LHCN-M2 (cell line): ENCODE measurements at places on chromosomes 12 and 14. TPM values are rescaled to one million over a fixed set of nuclear protein-coding genes. Genes with fewer than 3 reads are reported as not detected.
A peak's percentile ranks its signal among the peaks of the same experiment; 100 is the strongest.

MIP gene
- not detected in 2 replicates for total RNA-seq

DNA sequence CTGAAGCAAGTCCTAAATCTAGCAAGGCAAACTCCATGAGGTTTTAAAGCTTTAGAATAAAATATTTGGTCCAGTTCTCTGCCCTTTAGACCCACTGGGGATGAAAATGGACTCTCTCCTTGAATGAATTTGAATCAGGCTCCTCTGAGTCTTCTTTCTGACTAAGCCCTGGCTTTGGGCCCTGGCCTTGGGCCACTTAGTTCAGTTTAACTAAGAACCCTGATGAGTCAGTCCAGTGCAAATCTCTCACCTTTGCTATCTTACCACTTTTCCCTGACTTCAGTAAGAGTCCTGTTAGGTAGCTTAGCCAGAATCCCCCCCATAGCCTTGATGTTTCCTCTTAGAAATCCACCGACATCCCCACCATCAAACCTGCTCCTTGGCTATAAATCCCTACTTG lies 427.5 kb downstream of the SNAPC1 start:
- DNase-seq = no peak

TAS2R7 gene
- 0.32 TPM in 1 of 2 replicates, not detected in the other for total RNA-seq

ARHGEF25 gene
- 13.8 and 14.6 TPM in 2 replicates for total RNA-seq

CKB gene
- 17.7 and 46.7 TPM in 2 replicates for total RNA-seq

- DNase-seq = peak; percentile 63
Observed at GRCh38 chr14:81313775-81314429, 86.2 kb downstream of the STON2 start.

DNA sequence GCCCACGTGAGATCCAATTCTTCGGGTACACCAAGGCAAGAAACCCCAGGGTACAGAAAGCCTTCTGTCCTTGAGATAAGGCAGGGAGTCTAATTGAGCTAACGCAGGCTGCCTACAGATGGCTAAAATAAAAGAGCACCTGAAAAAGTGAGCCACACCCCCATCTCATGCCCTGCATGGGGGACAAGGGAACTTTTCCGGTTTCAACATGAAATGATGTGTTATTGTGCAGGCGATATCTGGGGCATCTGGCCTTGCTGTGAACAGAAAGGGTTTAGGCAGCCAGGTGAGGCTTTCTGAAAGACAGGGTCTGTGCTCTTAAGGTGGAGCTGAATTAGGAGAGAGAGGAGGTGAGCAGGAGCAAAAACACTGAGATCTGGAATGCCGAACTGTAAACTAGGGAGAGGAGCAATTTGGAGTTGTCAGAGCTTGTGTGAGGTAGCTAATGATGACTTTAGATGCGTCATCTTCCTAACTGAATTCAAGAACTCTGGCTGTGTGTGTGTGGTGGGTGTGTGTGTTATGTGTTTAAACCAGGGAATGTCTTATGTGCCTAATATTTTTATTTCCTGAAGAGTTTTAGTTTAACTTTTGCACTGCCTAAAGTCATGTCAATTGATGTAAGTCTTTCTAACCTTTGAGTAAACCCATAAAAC lies 20.1 kb upstream of the LDHB start:
- no peak for DNase-seq

DNA sequence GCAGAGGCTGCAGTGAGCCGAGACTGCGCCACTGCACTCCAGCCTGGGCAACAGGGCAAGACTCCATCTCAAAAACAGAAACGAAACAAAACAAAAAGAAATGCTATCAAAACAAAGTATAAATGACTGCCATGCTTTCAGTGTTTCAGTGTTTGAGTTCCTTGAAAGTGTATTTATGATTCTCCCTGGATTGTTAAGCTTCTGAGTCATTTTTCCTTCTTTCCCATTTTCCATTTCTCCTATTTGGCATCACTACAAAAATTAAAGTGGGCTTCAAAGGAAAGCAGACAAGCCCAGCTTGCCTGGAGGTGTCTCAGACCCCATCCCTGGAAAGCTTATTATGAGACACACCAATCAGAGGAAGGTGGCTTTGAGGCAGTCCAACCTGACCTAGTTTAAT lies 35.1 kb downstream of the NIN start:
- no peak for DNase-seq

GRCh38 chr14:64220466-64220865 lies 73.7 kb downstream of the ESR2 start:
- no peak for DNase-seq

DNA sequence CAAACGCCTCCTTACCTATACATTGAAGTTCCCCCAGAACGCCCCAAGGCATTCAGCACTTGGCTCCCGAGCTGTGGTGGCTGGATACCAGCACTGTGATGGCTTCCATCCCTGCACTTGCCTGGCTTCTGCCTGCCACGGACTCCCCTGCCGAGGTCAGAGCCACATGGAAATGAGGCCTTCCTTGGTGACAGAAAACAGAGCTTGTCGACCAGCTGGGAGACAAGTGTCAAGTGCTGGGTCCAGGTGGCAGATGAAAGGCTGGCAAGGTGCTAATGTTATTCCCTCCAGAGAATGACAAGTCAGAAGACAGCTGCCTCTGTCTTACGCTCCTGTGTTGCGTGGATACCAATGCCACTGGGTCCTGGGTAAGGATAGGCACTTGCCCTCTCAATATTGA lies 26.2 kb upstream of the GNG2 start:
- no peak for DNase-seq

GRCh38 chr14:30290001-30290400 lies 269.0 kb upstream of the G2E3 start:
- DNase-seq = no peak

- DNase-seq = peak; percentile 47
Observed at GRCh38 chr14:53591816-53592215, 364.8 kb downstream of the BMP4 start.

CLEC7A gene
- total RNA-seq = not detected in 2 replicates

- DNase-seq = no peak
Observed at GRCh38 chr12:30823156-30823699, 68.5 kb upstream of the CAPRIN2 start.

DNA sequence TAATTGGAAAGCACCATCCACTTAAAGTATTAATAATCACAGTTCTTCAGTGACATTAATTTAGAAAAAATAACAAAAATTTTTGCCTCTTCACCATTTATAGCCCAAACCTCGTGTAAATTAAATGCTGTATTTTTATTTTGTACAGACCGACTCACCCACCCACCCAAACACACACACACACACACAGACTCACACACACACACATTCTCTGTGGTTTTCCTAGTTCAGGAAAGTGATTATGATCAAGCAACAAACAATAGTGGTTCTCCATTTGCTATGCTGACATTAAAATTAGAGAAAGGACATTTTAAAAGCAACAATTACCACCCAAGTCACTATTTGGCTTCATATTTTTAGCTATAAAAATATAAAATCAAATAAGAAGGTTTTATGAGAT lies 112.5 kb upstream of the FLRT2 start:
- peak; percentile 20 for DNase-seq

DNA sequence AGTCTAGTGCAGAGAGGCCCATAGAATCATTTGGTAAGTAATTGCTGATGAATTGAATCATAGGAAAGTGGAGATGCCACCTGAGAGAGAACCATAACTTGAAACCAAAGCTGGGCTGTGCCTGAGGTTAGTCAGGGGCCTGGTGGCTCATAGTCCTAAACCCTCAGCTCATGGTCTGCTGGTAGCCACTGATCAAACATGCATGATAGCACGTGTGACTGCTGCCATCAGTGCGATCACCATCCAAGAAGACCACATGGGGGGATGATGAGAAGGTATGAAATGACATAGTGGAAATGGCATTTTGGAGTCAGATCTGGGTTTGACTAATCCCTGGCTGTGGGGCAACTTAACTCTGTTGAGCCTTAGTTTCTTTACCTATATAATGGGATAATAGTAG lies 190.5 kb downstream of the CACNA1C start:
- DNase-seq = no peak

DNA sequence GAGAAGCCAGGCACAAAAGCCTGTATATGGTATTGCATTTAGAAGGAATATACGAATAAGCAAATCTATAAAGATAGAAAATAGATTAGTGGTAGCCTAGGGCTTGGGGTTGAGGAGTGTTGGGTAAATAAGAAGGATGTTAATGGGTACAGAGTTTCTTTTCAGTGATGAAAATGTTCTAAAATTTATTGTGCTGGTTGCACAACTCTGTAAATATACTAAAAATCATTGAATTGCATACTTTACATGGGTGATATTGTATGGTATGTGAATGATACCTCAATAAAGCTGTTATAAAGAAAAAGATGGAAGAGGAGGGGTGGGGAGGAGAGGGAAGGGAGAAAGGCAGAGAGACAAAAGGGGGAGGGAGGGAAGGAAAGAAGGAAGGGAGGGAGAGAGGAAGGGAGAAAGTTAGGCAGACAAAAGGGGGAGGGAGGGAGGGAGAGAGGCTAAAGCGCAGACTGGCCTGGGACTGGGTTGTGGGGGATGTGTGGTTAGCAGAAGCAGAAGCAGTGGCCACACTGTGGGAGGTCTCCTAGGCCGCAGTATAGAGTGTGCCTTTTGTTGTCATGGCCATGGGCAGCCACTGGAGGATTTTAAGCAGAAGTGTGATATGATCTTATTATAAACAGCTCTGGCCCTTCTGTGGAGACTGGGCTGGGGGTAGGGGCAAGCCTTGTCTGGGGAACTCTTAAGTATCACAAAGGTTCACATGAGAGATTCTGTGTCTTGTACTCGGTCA lies 73.6 kb upstream of the ELK3 start:
- no peak for DNase-seq

ABHD4 gene
- 6.5 and 9.8 TPM in 2 replicates for total RNA-seq

DNA sequence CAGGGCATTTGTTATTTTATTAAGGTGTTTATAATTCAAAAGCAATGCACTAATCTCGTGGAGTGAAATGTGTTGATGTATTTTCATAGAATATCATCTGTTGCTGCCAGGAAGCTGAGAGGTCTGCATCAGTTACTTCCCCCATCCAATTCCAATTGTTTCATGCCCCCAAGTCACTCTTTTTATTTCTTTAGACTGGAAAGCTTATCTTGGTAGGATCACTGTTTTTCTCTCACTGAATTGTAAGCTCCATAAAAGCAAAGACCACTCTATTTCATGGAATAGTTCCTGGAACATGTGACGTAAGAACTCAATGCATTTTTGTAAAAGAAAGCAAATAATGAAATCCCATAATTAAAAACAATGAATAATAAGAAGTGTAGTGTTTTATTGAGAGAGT lies 420.2 kb downstream of the TRHDE start:
- DNase-seq = no peak

LMO3 gene
- total RNA-seq = 179 and 238 TPM in 2 replicates

GRCh38 chr12:71420775-71421406 lies 18.7 kb upstream of the LGR5 start:
- DNase-seq = no peak

DNA sequence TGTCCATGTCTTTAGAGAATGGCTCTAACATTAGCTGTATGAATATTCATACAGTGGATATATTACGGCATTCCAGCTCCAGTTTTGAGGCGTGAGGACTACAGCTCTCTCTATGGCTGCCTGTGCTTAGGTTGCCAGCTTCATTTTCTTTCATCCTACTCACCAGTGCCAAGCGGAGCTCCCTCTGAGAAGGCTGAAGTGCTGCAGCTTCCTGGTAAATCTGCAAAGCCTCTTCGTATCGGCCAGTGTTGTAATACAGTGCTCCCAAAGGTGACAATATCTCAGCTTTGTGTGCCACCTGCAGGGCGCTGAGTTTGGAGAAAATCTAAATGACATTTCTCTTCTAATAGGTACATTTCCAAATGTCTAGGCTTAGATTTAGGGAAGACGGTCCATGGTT lies 19.8 kb upstream of the OVCH1 start:
- DNase-seq = no peak

SERPINA9 gene
- total RNA-seq = 0.32 TPM in 1 of 2 replicates, not detected in the other

GRCh38 chr14:103561381-103562178 lies 877 bp downstream of the BAG5 start:
- peak; percentile 58 for DNase-seq

DNA sequence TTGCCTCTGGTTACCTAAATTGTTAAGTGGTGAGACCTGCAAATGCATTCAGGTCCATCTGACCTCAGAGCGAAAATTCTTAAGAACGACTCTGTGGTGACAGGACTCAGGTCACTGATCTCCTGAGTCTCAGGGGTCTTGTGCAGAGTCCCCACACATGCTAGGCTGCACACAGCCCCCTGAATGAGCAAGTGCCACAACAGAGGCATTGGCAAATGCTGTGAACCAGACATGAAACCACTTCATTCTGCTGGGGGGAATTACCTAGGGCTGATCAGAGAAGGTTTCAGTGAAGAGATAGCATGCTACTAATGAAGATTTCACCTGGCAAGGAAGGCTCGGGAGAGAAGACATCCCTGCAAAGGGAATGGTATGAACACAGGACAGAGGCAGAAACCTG lies 281.6 kb downstream of the ITPR2 start:
- no peak for DNase-seq

DNA sequence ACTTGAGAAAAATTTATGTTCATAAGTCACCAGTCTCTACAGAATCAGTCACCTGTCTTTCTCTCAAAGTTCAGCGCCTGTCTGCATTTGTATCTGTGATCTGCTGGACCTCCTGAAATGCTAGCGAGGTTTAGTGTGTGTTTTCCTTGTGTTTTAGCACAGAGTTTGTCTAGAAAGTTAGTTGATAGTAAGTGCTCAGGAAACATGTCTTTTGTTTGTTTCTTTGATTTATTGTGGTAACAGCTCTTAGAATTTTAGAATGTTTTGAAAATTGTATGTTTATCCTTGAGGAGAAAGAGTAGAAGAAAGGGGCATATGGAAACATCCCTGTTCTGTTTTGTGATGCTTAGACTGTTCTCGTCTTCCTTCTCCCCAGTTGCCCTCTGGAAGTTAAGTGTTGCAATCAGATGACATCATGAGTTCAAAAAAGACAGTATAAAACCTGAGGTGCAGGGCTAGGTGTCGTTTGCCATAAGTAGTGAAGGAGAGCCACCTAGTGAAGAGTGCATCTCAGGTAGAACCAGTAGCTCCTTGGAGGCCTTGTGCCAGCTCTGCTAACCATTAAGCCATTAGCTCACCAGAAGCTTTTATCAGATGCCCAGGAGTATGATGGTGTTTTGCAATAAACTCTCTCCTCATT lies 44.8 kb downstream of the FBXW8 start:
- peak; percentile 18 for DNase-seq

WNT1 gene
- total RNA-seq = not detected in 2 replicates

KDM5A gene
- total RNA-seq = 32.4 and 40.2 TPM in 2 replicates

PRORP gene
- total RNA-seq = 43.3 and 54.4 TPM in 2 replicates

DNA sequence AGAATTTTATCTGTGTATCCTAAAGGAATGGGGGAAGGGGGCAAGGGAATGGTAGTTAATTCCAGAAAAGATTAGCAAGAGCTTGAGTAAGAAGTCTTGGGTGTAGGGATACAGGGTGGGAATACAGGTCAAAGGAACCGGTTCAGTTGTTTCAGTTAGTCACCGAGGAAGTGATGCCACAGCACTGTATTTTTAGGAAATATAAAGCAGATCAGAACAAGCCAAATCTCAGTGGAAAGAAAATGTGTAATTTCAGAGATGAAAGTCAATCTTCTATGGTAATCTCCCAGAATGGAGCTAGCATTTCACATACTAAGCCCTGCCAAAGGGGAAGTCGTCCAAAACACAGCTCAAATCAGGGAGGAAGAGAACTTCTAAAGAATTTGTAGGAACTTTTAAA lies 4.7 kb upstream of the TUBA1C start:
- peak; percentile 70 for DNase-seq

- DNase-seq = no peak
Observed at GRCh38 chr12:130357241-130357640, 19.6 kb downstream of the PIWIL1 start.

- DNase-seq = peak; percentile 37
Observed at GRCh38 chr14:55160989-55161388, 30.4 kb downstream of the DLGAP5 start.

GRCh38 chr12:111439657-111440151 lies 34.0 kb downstream of the SH2B3 start:
- DNase-seq = no peak
